ENCODE measurements at places on chromosomes 3 and 15.
A peak's percentile ranks its signal among the peaks of the same experiment; 100 is the strongest.

GRCh38 chr3:42662037-42662812 lies 8.7 kb downstream of the ZBTB47 start:
- DNase-seq: peak; percentile 44

- DNase-seq: no peak
Measured at GRCh38 chr3:108201258-108201657, 21.0 kb downstream of the IFT57 start.

DNA sequence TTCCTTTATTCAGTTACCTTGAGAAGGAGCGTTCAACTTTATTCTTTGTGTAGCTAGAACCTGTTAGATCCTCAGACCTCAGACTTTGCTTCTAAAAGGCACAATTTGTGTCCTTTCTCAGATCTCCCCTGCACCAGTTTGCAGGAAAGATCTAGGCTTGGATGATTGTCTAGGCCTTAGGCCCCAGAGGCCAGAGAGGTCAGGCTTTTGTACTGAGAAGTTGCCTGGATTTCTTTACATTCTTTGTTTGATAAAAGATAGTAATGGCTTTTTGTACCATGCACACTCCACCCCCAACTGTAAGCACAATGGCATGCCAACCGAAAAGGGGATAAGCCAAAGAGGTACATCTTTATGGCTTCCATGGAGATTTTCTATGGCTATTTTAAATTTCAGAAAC lies 719.6 kb upstream of the NR2F2 start:
- no peak for DNase-seq

- DNase-seq: peak; percentile 48
Measured at GRCh38 chr15:65044724-65045481, at the start of gene SLC51B. Gene SLC51B (plus strand): TSS chr15:65045387. CDS start chr15:65050005, 4,618 bp downstream.

GRCh38 chr3:15033103-15033502 lies 32.0 kb downstream of the MRPS25 start:
- no peak for DNase-seq

DNA sequence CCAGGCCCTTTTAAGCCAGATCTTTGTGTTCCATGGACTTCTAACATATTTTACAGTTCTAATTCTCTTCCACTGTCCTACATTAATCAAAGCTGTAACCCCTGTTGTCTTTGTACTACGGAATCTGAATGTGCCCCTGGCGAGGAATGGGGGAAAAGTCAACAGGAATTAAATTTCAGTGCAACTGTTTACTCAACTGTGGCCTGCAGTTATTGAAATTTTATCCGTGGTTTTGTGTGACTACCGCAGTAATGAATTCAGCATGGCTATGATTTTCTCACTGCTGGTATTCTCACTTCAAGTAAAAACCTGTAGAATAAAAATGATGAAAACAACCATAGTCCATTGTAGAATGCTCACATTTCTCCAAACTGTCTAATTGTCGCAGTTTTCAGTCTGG lies 388.0 kb downstream of the FOXP1 start:
- DNase-seq: no peak

- no peak for DNase-seq
Measured at GRCh38 chr15:57159767-57160166, 216.5 kb upstream of the CGNL1 start.
